Nephron progenitor cell (in vitro differentiated cells): ENCODE measurements at places on chromosomes 12 and 14.

- DNase-seq: peak; percentile 15
These were observed 233.5 kb upstream of the TMEM132C start for GRCh38 chr12:128033473-128033872.

DNA sequence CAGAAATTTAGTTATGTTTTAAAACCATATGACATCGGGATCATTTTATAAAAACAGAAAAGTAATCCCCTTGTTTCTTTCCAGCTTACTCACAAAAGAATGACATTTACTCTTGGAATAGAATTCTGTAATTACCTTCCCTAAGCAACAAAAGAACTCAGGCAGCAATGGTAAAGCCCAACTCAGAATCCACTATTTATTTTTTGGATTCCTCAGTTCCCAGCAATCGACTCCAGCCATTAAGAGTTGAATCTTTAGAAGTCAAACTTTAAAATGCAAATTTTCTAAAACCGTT, 65.9 kb downstream of the FOXN3 start:
- DNase-seq: no peak

DNA sequence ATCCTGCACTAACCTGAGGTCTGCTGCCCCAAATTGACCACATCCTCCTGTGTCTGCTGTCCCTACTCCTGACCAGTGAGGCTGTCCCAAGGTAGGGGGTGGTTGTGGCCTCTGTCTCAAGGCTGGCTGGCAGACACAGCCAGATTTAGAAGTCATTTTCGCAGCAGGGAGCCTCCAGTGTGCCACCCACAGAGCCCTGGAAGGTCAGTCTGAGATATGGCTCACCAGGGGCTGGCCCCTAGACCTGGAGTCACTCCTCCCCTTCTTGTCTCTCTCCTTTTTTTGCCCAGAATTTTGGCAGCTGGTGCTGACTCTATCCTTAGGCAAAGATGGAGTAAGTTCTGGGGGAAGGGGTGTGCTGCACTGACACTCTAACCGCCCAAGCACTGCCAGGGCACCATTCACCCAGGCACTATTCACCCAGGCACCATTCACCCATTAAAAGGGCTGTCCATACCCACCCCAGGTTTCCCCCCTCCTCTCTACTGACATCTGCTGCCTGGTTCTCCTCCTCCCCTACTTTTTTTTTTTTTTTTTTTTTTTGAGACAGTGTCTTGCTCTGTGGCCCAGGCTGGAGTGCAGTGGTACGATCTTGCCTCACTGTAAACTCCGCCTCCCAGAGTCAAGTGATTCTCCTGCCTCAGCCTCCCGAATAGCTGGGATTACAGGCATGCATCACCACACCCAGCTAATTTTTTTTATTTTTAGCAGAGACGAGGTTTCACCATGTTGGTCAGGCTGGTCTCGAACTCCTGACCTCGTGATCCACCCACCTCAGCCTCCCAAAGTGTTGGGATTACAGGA, 7.7 kb downstream of the DDN start:
- DNase-seq: no peak

- DNase-seq: peak; percentile 3
These were observed 259.9 kb upstream of the DDHD1 start for GRCh38 chr14:53412819-53413675.

DNA sequence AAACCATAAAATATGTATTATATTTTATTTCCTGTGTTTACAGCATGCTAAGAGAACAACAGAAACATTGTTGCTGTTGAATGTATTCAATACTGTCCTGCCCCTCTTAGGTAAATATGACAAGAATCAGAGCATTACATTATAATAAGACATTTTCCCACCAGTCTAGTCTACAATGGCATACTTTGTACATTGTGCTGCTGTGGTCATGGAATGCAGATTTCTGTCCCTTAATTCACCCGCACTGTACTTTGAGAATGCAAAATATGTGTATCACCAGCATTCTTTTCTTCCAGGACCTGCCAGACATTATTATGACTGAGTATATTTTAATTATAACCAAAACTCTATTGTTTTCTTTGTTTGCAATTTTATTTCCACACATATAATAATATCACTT, 16.5 kb upstream of the OR10AD1 start:
- DNase-seq: no peak

DNA sequence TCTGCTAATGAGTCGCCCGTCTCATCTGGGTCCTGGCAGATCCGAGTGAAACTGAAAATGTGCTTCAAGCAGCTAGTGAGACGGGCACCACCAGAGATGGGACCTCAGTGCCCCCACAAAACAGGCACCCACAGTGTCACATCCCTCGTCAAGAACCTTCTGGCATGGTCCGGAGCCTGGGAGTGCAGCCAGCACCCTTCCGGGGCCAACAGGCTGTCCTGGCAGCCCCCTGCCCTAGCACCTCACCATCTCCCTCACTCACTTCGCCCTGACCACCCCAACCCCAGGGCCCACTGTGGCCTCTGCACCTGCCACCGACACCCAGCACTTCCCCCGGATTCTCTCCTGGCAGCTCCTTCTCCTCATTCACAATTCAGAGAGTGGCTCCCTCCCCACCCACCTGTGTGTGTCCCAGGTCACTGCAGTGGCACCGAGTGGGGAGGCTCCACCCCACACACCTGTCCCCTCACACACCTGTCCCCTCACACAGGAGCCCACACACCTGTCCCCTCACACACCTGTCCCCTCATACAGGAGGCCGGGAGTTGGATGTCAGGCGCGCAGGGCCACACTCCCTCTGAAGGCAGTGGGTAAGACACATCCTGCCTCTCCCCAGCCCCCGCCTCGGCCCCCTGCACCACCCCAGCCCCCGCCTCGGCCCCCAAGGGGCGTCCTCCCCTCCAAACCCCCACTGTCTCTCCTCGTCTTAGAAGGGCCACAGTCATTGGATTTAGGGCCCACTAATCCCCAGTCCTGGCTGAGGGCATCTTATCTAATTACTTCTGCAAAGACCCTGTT, 7.9 kb downstream of the GALNT9 start:
- DNase-seq: no peak

GRCh38 chr12:132700212-132700822, 10.3 kb upstream of the PGAM5 start:
- DNase-seq: no peak

DNA sequence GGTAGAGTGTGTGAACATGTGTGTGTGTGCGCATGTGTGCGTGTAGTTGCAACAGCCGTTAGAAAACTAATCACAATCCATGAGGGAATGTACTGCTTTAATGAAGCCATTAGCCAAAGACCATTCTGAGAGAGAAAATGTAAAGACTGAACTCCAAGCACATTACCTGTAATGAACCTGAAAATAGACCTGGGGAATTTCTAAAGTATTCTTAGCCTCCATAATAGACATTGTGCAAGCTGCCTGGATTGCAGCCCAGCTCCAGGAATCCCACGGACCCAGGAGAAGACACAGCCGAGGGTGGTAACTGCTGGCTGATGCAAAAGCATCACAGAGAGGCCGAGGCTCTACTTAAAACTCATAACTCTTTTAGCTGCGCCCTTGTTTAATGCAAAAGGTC, 156.6 kb downstream of the SLC15A4 start:
- no peak for DNase-seq

GRCh38 chr12:16349131-16349460, 1.7 kb downstream of the MGST1 start:
- no peak for DNase-seq

DNA sequence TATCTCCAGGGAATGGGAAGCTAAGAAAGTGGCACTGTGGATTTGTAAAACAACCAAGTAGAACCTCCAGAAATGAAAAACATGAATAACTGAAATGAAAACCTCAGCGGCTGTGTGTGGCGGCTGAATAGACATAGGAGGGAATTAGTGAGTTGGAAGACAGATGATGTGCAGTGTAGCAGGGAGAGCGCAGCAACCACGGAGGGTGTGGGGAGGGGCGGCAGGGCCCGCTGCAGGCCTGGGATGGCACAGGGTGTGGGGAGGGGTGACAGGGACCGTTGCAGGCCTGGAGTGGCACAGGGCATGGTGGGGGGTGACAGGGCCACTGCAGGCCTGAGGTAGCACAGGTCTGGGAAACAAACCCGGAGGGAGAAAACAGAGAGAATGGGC, 51.1 kb downstream of the BEGAIN start:
- DNase-seq: peak; percentile 3

- no peak for DNase-seq
These were observed 136.8 kb upstream of the NTF3 start for GRCh38 chr12:5295151-5295550.

DNA sequence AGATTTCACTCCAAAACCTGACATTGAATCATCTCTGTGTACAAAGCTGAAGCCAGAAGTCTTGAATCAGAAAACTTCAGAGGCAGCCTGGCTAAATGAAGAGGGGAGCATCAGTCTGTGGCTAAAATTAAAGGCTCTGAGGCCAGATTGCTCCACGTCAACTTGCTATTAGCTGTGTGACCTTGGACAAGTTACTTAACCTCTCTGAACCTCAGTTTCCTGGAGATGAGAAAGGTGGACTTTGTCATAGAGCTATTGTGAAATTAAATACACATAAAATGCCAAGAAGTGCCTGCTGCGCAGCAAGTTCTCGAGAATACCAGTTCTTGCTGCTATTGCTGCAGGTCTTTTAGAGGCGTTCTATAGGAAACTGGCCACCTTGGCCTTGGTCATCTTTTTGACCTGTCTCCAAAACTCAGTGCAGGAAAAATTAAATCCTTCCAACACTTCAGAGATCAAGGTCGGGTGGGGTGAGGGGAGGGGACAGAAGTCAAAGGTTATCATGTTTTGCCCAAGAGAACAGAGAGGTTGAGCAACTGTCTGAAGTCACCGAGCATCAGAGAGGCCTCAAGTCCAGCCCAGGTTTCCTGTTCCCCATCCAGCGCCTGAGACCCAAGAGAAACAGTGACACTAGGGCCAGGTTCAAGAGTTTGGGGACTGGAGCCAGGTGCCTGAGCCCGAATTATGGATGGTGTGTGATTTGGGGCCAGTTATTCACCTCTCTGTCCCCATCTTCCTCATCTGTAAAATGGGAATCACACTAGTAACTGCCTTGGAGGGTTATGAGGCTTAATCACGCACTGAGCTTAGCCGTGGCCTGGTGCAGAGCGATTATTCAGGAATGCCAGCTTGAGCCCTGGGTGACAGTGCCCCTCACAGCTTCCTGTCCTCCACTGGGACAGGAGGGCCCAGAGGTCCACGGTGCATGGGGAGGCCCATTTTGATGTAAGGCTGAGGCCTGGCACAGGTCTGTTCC, 1.1 kb downstream of the SERPINA1 start:
- no peak for DNase-seq

GRCh38 chr12:115049614-115050013, 365.6 kb upstream of the TBX3 start:
- DNase-seq: no peak

DNA sequence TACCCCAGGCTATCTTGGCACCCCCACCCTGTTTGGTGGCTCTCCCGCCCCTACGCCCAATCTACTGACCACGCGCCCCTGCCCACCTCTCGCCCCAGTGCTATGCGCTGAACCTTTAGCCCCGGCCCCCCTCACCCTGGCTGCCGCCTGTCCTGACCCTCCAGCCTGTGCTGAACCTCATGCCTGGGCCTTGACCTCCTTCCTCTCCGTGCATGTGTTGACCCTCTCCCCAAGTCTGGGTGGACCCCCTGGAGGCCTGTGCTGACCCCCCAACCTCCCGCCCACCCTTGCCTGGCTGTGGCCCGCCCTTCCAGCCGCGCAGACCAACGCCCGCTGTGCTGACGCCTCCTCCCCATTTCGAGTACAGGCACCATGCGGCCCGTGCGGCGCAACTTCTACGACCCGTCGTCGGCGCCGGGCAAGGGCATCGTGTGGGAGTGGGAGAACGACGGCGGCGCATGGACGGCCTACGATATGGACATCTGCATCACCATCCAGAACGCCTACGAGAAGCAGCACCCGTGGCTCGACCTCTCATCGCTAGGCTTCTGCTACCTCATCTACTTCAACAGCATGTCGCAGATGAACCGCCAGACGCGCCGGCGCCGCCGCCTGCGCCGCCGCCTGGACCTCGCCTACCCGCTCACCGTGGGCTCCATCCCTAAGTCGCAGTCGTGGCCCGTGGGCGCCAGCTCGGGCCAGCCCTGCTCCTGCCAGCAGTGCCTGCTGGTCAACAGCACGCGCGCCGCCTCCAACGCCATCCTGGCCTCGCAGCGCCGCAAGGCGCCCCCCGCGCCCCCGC, 20.7 kb downstream of the DTX1 start:
- DNase-seq: peak; percentile 31

DNA sequence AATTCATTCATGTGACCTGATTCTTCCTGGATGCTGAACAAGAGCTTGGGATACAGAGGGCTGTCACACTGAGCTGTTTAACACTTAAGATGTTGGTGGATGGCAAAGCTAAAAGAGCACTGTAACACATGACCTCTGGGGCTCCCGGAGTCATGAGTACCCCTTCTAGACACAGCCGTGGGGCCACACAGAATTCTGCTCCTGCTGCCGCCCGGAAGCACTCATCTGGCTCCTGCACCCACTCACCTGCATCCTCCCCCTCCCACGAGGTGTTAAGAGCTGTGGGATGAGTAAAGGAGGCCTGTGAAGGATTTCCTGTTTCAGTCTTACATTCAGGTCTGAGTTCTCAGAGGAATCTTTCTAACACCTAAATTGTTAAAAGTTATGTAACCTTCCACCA, 78.0 kb upstream of the SSTR1 start:
- DNase-seq: no peak

- DNase-seq: no peak
These were observed 257.2 kb upstream of the PRICKLE1 start for GRCh38 chr12:42846782-42847181.

- no peak for DNase-seq
These were observed 102.5 kb downstream of the SLC41A2 start for GRCh38 chr12:104855599-104855998.

- no peak for DNase-seq
These were observed 65.1 kb downstream of the PPP1R36 start for GRCh38 chr14:64614805-64615391.

DNA sequence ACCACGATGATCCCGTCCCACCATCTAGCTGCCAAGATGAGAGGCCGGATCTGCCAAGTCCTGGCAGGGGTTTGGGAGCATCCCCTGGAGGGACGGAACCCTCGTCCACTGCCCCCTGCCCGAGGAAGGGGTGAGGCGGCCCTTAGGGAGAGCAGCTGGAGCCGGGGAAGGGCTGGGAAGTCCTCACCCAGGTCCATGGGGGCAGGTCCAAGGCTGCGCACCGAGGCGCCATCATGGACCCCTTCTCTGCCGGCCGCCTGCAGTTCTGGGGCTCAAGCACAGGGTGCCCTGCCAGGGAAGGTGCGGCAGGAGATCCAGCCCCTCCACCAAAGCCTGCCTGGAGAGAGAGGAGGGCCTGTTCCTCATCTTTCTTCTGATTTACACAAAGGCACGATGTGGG, 17.6 kb upstream of the FBRSL1 start:
- DNase-seq: no peak

- DNase-seq: peak; percentile 56
These were observed 34.6 kb upstream of the ANKRD9 start for GRCh38 chr14:102544046-102544746.
